Neural progenitor cell (in vitro differentiated cells): ENCODE measurements at places on chromosomes 2 and 18. TPM values are rescaled to one million over a fixed set of nuclear protein-coding genes. Genes with fewer than 3 reads are reported as not detected.
A peak's percentile ranks its signal among the peaks of the same experiment; 100 is the strongest.

Gene COMMD1
- 26.7 and 36.9 TPM in 2 replicates for total RNA-seq

DNA sequence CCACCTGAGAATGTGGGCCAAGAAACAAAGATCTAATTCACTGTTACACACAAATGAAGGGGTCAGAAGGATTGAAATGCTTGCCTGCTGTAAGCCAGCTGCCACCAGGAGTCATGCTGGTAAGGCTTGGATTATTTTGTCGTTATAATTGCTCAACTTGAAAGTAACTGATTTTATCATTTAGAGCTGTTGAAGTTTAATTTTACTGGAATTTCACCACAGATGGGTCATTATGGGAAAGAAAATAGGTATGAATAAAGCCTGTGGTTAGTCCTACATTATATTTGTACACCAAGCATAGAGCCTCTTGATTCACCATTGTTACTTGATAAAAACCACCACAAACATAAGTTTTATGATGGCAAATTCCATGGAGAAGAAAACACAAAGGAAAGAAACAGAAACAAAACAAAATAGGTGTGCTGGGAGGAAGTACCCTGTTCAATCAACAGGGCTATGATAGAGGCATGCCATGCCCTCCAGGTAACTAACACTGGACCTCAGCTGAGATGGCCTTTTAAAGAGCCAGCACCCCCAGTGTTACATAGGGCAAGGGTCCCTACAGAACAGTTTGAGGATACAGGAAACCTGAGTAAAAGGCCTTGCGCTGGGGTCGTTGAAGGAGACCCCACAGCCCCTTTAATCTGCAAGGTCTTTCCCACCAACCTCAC, 3.0 kb downstream of the CLEC4F start:
- no peak for DNase-seq

- no peak for DNase-seq
Measured at GRCh38 chr2:25445464-25445863, 103.7 kb upstream of the DNMT3A start.

GRCh38 chr18:43046322-43046721, 69.2 kb downstream of the RIT2 start:
- no peak for DNase-seq

DNA sequence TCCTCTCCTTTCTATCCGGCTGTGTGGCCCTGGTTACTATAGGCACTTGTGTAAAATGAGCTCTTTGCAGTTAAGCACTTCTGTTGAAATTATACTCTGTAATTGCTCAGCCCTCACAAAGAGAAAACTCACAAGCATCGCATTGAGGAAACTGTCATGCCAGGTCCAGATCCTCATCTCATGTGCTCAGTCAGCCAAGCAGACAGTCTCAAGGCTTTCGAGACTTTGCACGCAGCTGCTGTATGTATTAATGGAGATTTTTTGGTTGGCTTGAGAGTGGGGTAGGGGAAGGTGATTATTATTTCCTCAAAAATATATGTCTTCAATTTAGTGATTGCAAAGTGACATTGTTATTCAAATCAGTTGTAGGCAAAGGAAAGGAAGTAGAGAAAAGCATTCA, 33.0 kb upstream of the PHLPP1 start:
- DNase-seq, result peak; percentile 10

Gene RAB6C
- 0.07 TPM in 1 of 2 replicates, not detected in the other for total RNA-seq

DNA sequence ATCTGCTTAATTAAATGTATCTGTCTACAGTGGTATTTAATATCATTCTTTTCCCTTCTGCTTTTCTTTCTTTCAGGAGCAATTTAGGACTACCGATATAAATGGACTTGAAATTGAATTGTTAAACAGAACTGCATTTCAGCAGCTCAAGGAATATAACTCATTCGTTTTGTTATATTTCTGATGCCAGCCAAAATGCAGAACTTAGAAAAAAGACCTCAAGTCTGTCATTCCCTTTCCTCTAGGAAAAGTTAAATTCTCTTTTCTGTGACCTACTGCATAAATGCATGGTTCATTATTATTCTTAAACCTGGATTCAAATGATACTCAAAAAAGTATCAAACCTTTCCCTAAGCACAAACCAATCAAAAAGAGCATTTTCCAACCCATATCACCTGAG, 21.4 kb downstream of the FTCDNL1 start:
- no peak for DNase-seq

DNA sequence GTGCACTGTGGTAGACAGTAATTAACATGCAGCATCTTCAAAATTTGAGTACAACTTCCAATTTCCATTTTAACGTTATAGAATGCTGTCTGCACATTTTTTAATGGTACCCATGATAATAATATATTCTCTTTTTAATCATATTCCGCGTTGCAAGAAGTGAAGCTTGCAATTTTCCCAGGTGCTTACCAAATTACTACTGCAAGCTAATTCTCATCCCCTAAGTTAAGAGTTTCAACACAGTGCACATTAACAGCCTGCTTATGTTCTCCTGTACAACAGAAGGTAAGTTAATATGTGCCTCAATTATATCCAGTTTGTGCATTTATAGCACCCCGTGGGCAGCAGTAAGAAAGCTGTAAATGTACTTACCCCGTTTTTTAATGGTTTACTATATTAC, 132.9 kb downstream of the CBLN2 start:
- DNase-seq, result no peak

Gene ARHGEF4
- 22.8 and 44.8 TPM in 2 replicates for total RNA-seq

DNA sequence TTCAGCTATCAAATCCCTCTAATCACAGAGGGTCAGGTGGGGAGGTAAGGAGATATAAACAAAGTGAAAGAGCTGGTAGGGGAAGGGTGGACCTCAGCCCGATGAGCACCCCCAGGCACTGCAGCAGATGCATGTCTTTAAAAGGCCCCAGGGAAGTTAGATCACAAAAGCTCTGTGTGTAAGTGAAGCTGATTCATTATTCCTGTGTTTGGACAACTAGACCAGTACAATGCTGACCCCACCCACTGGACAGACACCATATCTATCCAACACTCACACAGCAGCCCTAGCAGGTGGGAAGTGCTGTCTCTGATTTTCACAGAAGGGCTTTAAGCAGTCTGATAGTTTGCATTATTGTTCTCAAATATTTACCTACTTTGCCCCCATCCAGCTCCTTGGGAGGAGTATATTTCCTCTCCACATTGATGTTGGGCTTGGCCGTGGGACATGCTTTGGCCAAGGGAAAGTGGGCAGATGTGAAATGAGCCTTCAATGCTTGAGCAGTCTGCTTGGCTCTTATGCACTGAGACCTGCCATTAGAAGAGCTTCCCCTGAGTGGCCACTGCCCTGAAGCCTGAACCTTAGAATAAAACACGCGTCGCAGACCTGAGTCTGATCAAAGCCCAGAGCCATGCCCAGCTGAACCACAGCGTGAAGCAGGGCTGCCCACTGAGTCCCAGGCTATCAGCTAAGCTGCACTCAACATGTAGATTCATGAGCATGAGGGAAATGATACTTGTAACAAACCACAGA, 111.4 kb downstream of the COPS8 start:
- no peak for DNase-seq

GRCh38 chr2:196464311-196464710, 175.2 kb upstream of the CCDC150 start:
- DNase-seq, result no peak

DNA sequence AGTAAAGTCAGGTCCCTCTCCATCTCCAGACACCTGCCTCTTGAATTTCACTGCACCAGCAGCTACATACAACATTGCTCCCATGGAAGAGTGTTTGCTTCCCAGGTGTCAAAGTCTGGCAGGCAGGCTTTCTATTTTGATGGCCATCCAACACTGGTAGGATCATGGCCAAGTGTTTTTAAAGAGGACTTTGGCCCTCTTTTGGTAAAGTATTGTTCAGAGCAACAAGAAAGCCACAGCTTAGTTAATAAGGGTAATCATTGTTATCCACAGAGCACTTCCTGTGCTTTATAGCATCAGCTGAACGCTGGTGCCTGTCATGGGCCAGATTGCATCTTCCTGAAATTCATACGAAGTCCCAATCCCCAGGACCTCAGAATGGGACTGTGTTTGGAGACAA, 133.2 kb downstream of the NCK2 start:
- no peak for DNase-seq

Gene LIPG
- 3.7 and 13.2 TPM in 2 replicates for total RNA-seq

DNA sequence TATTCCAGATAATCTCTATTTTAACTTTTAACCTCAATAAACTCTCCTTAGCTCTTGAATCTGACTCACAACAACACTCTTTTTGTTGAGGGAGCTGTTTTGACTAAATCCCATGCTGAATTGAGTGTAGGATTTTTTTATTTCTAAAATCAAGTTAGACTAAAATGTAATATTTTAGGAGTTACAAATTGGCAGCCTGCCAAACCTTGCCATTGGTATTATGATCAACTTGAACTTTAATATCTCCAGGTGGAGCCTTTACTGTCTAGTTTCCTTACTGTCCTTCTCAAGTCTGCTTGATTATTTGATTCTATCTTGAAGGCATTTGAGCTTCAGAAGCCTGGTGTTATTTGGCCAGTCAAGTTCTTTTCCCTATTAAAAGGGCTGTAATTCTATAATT, 8.7 kb downstream of the PIKFYVE start:
- DNase-seq, result no peak

- DNase-seq, result peak; percentile 8
Measured at GRCh38 chr2:224841910-224842309, 125.7 kb upstream of the CCDC195 start.

GRCh38 chr18:23317975-23318675, 135.0 kb upstream of the RIOK3 start:
- DNase-seq, result no peak

DNA sequence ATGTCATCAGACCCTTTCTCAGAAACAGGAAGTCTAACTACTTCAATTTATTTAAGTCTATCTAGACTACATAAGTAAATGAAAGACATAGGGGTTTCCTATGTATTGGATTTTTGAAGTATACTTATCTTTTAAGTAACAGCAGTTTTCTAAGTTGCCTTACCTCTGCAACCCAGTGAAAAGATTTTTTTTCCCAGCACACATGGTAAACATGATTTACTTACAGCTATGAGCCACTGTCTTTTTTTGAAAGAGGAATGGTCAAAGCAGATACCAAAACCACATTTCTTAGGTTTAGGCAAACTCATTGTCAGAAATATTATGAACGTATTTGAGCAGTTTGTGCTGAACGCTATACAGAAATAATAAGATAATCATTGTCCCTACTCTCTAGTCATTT, 78.7 kb upstream of the OTX1 start:
- no peak for DNase-seq

- no peak for DNase-seq
Measured at GRCh38 chr2:38301969-38302702, 74.9 kb downstream of the ATL2 start.

Gene DSG2
- 50.5 and 65.6 TPM in 2 replicates for total RNA-seq

Gene LBX2
- 0.12 TPM in 1 of 2 replicates, not detected in the other for total RNA-seq

DNA sequence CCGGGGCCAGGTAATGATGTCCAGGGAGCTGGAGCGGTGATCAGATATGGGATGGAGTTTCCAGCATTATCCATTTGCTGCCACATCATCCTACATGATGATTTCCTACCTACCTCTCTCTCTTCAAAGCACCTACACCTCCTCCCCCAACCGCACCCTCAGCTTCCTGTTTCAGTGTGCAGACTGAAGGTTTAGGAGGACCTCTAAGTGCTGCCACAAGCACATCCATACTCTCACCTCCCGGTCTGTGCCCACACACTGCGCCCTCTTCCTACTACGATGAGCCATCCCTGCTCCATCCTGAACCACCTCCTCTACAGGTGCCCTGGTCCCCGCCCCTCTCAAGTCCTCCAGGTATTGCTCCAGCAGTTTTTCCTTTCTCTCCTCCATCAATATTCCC, 123.7 kb downstream of the ALPK2 start:
- DNase-seq, result no peak

Gene EMX1
- total RNA-seq, result 0.43 and 7.3 TPM in 2 replicates

Gene SLC14A1
- total RNA-seq, result not detected in 2 replicates

GRCh38 chr2:137255990-137256389, 490.6 kb downstream of the THSD7B start:
- no peak for DNase-seq

Gene HOXD4
- not detected in 2 replicates for total RNA-seq

DNA sequence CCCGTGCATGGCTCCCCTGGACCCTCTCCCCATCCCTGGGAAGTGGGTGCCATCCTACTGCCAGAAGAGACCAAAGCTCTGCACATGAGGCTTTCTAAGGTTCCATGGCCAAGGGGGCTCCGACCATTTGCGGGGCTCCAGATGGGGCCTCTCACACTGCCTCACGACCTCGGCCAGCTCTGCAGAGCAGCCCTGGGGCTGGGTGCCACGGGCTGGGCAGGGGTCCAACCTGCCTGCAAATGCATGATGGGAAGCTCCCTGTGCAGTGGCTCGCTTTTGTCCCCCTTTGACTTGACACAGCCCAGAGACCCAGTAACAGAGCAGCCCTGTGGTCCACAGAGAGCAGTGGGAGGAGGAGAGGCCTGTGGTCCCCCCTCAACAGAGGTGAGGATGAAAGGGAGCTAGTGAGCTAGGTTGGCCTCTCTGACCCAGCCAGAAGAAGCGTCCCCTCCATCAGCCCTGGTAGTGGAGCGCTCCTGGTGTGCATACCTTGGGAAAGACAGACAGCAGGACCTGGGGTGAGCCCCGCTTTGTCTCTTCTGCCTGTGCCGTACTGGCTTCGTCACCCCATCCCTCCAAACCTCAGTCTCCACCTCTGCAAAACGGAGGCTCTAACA, 174.1 kb downstream of the DDX1 start:
- no peak for DNase-seq

- DNase-seq, result peak; percentile 50
Measured at GRCh38 chr18:78861706-78862105, 117.9 kb upstream of the SALL3 start.

DNA sequence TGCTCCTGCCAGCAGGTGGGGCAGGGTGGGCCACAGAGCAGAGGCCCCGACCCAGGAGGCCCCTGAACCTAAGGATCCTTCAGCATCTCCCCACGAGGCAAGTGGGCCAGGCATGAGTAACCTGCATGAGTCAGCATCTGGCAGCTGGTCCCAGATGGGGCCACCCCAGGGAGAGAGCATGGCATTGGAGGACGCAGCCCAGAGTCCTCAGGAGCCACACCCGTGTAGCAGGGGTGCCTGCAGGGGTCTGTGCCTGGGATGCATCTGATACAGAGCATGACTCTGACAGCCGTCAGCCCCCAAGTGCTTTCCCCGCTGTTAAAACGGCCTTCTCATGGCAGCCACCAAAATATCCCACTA, 185.6 kb upstream of the SALL3 start:
- DNase-seq, result no peak

DNA sequence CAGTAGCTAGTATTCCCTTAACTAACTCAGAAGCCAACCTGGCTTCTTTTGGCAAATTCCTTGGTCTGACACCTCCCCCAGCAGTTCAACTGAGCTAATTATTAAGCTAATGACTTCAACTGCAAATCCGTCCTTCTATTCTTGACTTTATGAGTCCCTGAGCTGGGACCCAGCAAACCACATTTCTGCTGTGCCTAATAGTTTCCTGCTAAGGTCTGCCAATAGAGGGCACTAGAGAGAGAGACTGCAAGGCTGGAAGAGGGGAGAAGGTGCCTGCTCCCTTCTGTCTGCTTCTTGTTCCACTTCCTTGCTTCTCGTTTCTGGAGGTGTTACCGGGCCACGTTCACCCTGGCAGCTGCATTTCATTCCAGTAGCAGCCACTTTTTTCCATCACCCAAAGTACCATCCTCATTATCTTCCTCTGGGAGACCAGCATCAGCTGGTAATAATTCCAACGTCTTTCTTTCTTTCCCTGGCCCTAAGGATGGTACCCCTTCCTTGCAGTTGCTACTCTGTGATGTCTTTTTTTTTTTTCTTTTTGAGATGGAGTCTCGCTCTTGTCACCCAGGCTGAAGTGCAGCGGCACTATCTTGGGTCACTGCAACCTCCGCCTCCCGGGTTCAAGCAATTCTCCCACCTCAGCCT, 352.0 kb downstream of the TNS1 start:
- peak; percentile 83 for DNase-seq
